ENCODE measurements at places on chromosomes 11 and 22.

GRCh38 chr11:81852896-81853295 is 880.8 kb downstream of the FAM181B start:
- no peak for DNase-seq

DNA sequence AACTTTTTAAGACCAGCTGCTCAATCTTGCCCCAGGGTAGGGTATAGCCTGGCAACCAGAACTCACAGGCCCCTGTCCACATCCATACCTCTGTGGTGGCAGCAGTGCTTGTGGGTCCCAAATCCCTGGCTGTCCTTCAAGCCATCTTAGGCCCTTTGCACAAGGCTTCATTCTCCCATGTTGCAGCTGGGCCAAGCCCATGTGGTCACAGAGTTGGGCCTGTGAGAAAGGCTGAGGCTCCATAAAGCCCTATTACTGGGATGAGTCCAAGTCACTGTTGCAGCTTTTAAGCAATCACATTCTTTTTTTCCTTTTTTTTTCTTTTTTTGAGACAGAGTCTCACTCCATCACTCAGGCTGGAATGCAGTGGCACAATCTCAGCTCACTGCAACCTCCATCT is 47.9 kb upstream of the SLC25A1 start:
- DNase-seq = no peak

DNA sequence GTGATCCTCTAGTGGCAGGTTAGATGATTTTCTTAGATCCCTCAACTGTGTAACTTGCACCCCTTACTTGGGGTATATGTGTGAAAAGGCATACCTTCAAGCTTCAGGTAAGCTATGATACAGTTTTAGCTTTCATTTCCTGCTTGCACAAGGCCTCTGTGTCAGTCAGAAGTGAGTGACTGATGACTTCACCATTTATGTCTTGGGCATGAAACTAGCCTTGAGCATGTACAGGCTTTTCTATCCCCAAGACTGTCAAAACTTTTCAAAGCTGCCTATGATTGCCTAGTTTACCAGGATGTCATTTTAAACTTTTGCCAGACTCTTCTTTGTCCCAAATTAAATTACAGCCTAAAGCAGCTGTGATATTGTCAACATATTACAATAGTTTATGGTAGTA is 286.1 kb upstream of the CNTN5 start:
- DNase-seq = no peak

- no peak for DNase-seq
These were observed 64.1 kb downstream of the KCNC1 start for GRCh38 chr11:17798716-17799115.

- DNase-seq = no peak
These were observed 24.6 kb upstream of the CARD18 start for GRCh38 chr11:105164208-105164607.

- DNase-seq = no peak
These were observed 9.2 kb downstream of the APOA4 start for GRCh38 chr11:116813781-116814471.

DNA sequence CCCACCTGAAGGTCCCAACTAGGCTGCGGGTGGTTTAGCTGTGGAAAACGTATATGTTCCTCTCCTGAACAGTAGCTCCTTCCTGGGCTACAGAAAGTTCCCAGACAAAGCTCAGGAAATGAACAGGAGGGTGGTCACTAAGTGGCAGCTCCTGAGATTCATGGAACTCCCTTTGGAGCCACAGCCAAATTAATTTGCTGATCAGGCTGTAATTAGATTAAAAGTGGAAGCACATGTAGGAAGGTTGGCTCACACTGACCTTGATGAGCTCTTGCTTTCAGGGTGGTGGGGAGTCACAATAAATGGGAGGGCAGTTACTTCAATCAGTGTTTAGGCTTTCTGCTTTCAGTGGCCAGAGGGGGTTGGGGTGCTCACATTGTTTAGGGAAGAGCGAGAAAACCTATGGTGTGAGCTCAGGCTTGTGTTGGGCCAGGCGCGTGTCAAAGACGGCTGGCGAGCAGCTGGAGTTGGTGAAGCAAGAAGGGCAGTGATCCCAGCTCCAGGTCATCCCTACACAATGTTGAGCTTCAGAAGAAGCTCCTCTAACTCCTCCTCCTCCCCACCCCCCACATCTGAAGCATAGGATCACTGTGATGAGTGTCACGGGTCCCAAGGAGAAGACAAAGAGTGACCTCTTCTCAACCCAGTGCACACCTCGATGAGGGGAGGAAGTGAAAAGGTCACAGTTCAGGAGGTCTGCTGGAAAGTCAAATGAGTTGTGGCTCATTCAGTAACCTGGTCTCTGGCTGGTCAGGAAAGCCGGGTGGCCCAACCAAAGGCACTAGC is 42.5 kb downstream of the CLPB start:
- no peak for DNase-seq

DNA sequence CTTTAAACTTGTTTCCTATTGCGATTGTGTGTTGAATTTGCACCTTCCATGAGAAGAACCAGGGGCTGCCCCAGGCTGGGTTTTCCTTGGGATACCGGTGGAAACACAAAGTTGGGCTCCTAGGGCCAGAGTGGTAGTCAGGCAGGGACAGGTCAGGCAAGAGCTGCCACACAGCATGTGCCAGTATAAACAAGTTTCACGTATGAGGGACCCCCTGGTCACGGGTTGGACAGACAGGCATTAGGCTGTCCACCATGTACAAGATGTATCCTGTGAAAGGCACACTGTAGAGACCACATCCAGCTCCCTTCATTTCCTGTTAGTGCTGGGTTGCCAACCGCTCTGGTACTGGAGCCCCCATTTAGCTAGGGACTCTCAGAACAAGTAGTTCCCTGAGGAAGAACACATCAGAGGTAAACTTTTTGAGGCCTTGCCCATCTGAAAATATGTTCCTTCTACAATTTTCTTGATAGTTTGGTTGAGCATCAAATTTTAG is 8.8 kb downstream of the UPB1 start:
- DNase-seq = no peak

DNA sequence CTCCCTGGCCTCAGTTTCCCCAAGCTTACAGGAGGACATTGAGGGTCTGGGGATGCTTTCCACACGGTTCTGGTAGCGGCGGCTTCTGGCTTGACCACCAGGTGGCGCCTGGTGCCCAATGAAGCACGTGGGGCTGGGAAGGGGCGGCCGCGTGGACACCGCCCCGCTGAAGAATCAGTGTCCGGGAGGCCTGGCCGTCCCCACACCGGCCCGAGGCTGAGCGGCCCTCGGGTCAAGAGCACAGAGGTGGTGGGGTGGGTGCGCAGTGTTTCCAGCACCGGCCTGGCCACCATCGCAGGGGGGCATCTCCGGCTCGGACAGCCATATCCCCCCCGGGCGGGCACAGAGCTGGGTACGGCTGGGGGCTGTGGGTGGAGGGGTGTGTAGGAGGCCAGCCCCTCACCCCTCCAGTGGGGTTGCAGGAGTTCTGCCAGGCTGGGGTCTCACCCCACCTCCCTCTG is 27.8 kb upstream of the PPARA start:
- DNase-seq = peak; percentile 88

DNA sequence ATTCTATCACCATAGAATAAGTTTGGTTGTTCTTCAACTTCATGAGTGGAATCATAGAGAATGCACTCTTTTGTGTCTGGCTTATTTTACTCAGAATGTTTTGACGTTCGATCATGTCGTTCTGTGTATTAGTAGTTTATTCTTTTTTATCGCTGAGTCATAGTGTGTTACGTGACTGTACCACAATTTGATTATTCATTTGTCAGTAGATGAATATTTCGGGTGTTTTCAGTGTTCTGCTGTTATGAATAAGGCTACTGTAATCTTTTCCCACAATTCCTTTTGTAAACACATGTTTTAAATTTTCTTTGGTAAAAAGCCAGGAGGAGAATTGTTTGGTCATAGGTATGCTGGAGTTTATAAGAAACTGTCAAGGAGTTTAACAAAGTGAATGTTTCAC is 279.9 kb upstream of the B3GAT1 start:
- DNase-seq = no peak

GRCh38 chr22:30221121-30221992 is 25.2 kb downstream of the LIF start:
- no peak for DNase-seq

GRCh38 chr22:50208939-50209892 is 8.4 kb downstream of the SELENOO start:
- no peak for DNase-seq

DNA sequence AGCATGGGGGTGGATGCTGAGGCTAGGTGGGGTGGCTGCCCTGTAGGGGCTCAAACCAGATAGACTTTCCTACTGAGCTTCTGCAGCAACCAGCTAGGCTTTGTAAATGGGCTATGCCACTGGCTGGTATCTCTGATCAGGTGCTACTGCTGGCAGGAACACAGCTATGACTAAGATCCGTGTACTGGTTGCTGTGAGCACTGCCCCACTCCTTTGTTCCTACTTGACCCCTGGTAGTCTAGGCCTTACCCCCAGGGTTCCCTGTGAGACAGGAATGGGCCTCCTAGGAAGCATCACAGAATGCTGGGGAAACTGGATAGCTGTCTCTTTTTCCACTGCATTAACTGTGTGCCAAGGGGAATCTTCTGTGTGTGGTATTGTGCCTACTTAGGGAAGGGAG is 58.4 kb upstream of the GAB2 start:
- no peak for DNase-seq

- DNase-seq = no peak
These were observed 217.0 kb upstream of the PGR start for GRCh38 chr11:101346591-101346990.

DNA sequence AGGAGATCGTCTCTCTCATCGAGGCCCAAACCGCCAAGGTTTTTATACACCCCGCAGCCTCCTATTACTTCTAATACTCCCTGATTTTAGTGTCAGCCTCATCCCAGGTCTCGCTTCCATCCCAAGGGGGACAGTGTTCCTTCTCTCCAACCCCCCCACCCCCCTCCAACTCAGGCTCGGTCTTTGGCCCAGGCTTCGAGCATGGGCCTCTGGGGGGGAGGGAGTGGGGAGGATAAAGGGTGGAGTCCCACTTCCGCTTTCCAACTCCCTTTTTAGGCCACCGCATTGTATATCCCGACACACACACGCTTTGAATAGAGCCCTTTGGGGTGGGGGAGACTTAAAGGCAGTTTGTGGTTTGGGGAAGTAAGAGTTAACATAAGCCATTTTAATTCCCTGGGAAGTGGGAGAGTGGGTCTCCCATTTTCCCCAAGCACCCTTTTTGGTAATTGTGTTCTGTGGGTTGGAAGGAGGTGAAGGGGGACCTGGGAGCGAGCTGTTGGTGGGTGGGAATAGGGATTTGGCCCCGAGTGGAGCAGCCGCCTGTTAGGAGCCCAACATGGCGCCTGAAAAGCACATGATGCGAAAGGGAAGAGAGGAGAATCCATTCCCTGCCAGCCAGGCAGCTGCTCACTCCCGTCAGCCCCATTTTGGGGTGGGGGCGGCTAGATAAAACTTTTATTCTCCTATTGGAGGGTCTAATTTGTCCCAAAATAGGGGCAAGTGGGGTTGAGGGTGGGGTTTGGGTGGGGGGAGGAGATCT is 844 bp downstream of the PCF11 start:
- peak; percentile 52 for DNase-seq

GRCh38 chr22:27454807-27455450 is 346.6 kb downstream of the MN1 start:
- DNase-seq = no peak

DNA sequence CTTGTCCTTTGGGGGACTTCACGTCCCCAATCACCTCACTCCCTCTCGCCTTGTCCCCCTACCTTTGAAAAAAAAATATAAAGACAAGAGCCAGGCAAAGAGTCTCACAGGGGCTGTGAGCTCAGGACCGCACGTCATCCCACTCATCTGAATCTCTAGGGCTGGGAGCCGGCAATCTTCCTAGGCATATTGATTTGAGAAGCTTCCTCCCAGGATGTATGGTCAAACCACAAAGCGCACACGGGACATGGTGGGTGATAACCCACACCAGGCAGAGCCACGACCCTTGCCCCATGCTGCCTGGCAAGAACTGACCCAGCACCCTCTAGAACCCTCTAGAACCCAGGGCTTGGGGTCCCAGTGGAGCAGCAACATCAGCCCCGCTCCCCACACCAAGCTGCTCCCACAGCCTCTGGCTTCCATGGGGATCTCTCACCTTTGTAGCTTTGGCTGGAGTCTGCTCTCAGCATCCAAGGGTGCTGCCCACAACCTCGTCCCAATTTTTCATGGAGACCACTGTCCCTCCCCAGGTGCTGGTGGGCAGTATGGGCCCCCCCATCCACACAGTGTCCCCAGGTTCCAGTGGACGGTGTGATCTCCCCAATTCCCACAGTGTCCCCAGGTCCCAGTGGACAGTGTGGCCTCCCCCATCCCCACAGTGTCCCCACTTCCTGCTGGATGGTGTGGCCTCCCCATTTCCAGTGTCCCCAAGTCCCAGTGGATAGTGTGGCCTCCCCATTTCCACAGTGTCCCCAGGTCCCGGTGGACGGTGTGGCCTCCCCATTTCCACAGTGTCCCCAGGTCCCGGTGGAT is 85.2 kb upstream of the FGF3 start:
- DNase-seq = peak; percentile 18

GRCh38 chr11:41816396-41816795 is 356.9 kb upstream of the LRRC4C start:
- no peak for DNase-seq

DNA sequence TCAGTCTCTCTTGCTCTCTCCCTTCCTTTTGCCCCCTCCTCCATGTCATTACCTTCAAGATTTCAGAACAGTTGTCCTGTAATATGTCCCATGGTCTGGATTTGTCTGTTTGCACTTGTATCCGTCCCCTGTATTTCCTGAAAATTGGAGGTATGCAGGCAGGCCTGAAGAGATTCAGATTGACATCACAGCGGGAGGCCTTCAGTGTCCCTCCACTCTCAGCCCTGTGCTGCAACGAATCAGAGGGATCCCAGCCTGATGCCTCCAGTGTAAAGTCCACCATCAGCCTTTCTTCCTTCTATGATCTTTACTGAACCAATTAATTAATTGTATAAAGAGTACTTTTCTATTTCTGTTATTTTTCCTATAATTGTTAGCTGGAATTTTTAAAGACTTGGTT is 57.3 kb downstream of the ELMOD1 start:
- DNase-seq = no peak

- DNase-seq = no peak
These were observed 149.1 kb upstream of the CNTN5 start for GRCh38 chr11:98871690-98872089.

- no peak for DNase-seq
These were observed 375.3 kb upstream of the DDI1 start for GRCh38 chr11:103661185-103661584.

GRCh38 chr11:12024254-12024926 is 16.0 kb upstream of the DKK3 start:
- no peak for DNase-seq

- DNase-seq = no peak
These were observed 3.2 kb upstream of the PAX6 start for GRCh38 chr11:31814176-31814868.

DNA sequence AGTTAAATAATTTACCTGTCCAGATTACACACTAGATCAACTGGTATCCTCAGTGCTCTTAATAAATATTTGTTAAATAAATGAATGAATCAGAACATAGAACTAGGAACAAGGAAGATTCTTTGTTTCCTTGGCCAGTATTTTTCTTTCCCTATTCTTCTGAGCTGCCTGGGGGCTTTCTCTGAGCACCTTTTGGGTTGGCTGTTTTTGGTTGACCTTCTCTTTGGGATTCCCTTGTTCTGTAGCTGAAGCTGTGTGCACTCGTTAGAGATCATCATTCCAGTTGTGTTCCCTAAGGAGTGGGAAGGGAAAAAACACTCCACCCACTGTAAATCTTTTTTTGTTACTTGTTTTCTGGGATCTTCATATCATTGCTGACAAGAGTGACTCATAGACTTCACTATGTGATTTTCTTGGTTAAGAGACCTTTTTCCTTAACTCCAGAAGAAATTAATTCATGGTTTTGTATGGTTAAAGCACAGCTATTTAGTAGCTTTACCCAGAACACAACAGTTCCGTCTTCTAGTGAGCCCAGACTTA is 84.3 kb downstream of the STIM1 start:
- no peak for DNase-seq

- DNase-seq = no peak
These were observed 7.8 kb downstream of the PIK3IP1 start for GRCh38 chr22:31284281-31285155.
